ENCODE measurements at places on chromosomes 6 and 20.

- no peak for DNase-seq
Observed at GRCh38 chr6:169112483-169113320, 140.9 kb downstream of the THBS2 start.

- no peak for DNase-seq
Observed at GRCh38 chr6:158767709-158768108, 51.5 kb downstream of the EZR start.

DNA sequence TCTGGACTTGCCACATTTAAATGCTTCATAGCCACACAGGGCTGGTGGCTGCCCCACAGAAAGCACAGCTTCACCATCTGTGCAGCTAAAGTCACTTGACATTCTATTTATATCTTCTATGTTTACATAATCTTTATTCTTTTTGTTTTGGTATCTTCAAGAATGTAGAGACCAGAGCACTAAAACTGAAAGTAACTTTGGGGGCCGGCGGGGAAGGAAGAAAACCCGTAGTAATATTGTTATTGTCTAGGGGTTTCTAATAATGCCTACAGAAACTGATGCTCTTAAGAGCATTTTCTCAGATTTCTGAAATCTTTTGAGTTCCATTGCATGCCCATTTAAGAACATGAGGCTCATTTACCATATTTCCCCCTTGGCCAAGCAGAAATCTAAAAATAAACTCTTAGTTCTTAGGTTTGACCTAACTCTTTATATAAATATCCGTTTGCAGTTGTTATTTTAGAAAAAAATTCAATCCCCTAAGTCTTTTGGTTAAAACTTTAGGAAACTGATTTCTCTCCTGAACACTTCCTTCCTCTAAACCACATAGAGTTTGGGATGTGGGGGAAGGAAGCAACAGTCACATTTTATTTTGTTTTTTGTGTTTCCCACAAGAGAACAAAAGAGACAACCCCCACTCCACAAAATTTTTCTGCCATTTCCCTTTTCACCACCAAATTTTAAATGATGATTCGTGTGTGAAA is 207.6 kb downstream of the OGFRL1 start:
- no peak for DNase-seq

DNA sequence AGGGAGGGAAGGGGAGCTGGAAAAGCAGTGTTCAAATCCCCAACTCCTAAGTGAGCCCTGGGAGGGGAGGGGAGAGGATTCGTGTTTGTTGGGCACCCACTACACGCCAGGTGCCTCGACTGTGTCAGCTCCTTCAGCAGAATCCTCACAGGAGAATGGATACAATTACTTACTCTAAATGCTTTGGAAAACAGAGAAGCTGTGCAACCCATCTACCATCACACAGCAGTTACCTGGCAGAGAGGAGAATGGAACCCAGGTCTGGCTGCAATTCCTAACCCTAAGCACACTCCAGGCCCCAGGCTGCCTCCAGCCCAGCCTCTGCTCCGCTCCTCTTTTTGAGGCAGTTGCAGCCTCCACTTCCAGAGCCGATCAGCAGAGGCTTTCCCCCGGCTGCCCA is 86.4 kb upstream of the PTPN1 start:
- no peak for DNase-seq

DNA sequence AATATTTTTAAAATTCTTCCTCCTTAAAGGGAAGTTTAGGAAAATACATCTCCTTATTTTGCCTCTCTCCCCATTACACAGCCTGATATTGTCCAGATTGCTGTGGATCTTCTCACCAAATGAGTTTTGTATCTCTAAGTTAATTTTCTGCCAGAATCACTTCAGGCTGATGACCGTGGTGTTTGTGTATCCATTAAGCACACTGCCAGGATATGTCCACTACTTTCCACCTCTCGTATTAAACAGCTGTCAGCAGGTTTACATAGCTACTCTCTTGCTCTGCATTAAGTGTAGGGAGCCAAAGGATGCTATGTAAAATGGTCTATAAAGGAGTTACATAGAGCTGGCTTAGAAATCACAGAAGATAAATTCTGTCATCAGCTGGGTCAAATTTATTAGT is 201.1 kb downstream of the ZFAND3 start:
- no peak for DNase-seq

GRCh38 chr6:82217018-82217586 is 30.4 kb downstream of the IBTK start:
- no peak for DNase-seq

- no peak for DNase-seq
Observed at GRCh38 chr6:66128243-66128642, 421.2 kb upstream of the EYS start.

DNA sequence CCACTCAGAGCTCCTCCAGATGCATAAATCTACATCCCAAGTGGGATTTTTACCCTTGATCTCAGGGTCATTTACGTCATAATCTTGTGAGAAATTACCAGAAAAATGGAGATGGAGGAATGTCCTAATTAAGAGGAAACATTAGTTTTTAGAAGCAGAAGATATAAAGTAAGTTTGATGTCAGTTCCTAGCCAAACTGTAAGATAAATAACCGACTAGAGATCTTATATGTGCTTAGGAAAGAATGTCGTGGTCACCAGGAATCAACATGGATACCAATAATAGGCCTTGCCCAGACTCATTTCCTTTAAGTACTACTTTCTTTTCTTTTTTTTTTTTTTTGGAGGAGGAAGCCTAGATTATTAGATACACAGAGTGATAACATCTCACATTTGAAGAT is 186.9 kb downstream of the UTRN start:
- no peak for DNase-seq

- peak; percentile 47 for DNase-seq
Observed at GRCh38 chr6:151257985-151258445, 18.2 kb downstream of the AKAP12 start.

DNA sequence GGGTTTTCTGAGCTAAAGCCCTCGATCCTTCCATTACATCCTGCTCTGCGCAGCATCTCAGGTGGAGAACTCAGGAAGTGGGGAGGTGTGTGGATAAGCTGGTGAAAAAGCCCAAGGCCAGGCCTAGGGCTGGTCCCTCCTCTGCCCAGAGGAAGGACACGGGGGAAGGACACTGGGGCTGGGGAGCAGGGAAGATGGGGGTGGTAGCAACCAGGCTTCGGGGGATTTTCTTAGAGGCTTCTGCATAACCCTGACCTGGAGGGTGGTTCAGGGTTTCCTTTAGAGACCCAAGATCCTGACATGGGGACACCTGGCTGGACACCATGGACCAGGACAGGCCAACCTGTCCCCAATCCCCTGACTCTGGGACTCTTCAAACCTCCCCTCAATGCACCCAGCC is 37.9 kb downstream of the SUN5 start:
- no peak for DNase-seq

- DNase-seq: no peak
Observed at GRCh38 chr6:167645368-167645767, 181.3 kb upstream of the AFDN start.

All from right forelimb (tissue), 1 donor.